T-helper 1 cell (primary cell): ENCODE measurements at places on chromosomes 1 and 21.

GRCh38 chr1:158998781-158999161 lies 10.9 kb upstream of the IFI16 start:
- peak; percentile 37 for DNase-seq

DNA sequence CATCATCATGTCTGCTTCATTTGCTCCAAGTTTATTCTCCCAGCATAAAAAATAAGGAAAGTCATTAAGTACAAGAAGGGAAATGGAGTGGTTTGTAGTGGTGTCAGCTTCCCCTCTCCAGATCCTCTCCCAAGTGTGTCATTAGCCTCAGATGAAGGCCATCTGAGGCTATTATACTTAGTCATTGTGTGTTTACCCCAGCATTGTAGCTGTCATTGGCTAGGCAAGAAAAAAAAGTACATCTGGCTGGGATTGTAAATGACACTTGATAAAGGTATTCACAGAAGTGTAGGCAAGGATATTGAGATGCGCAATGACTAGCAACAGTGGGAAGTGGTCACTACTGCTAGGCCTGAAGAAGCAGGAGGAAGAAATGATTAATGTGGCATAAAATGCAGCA lies 316.9 kb upstream of the SGIP1 start:
- no peak for DNase-seq

DNA sequence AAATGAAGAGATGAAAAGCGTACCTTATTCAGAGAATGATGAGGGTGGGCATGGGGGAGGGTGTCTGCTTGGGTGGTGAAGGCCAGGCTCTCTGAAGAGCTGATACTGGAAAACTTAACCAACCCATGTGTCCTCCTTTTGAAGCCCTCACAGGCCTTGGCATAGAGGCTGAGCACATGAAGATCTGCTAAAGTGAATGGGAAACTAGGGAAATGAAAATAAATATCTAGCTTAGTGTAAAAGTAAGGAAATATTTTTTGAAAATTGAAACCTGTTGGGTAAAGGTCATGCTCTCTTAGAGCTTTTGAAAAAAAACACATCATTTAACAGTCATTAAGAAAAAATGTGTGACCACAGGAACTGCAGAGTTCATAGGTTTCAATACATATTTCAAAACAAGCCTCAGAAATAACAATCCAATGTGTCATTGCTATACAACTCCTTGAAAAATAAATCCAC lies 40.5 kb upstream of the RALGPS2 start:
- no peak for DNase-seq

DNA sequence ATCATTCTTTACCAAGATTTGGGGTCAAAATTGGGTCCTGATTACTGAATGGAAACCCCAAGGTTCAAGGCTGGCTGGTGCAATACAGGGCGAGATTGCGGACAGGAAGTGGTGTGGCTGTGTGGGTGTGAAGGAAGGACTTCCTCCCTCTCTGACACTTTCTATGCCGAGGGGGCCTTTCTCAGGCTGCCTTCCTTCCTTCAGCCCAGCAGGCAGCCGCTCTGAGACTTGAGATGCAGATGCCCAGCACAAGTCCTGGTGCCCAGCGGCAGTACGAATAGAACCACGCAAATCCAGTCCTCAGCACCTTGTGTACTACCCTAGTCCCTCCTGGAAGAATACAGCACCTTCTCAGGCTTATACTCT lies 16.3 kb downstream of the BATF3 start:
- DNase-seq, result no peak

GRCh38 chr1:228098323-228098931 lies 4.7 kb downstream of the C1orf35 start:
- DNase-seq, result no peak

- no peak for DNase-seq
Observed at GRCh38 chr1:186532466-186532865, 71.6 kb upstream of the PDC start.

- peak; percentile 16 for DNase-seq
Observed at GRCh38 chr1:152869808-152870419, 8.2 kb upstream of the SMCP start.

DNA sequence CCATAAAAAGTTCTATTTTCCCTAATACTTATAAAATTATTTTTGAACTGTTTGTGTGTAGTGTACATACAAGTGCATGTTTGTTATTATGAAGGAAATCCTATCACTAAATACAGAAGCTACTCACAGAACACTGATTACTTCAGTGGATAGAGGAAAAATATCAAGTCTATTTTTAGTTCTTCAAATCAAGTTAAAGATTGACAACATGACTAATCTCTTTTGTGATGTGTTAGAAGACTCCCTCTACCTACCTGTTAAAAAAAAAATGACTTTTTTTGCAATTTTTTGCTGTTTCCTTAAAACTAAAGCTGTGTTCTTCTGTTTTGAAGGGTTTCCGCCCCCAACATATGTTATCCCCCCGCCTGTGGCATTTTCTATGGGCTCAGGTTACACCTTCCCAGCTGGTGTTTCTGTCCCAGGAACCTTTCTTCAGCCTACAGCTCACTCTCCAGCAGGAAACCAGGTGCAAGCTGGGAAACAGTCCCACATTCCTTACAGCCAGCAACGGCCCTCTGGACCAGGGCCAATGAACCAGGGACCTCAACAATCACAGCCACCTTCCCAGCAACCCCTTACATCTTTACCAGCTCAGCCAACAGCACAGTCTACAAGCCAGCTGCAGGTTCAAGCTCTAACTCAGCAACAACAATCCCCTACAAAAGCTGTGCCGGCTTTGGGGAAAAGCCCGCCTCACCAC lies 45.5 kb downstream of the NCF2 start:
- DNase-seq, result no peak
